ENCODE measurements at places on chromosomes 4 and X.

DNA sequence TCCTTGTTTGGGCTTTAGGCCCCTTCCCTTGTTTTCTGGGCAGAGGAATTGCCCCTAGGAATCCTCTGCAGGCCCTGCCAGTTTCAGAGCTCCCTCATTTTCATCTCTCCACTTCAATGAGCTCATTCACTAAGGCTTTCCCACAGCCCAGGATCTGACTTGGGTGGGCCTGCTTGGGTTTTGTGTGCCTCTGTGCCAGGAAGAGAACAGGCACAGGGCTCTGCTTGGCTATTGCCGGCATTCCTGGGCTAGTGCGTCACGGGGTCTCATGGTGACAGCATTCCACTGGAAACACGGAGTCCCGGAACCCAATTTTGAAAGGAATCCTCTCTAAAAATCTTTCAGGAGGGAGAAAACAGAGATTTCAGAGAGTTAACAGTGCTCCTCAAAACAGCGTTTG is 150.5 kb downstream of the VCX3A start:
- no peak for DNase-seq

GRCh38 chr4:9963328-9963727 is 58.0 kb downstream of the SLC2A9 start:
- DNase-seq, result no peak

DNA sequence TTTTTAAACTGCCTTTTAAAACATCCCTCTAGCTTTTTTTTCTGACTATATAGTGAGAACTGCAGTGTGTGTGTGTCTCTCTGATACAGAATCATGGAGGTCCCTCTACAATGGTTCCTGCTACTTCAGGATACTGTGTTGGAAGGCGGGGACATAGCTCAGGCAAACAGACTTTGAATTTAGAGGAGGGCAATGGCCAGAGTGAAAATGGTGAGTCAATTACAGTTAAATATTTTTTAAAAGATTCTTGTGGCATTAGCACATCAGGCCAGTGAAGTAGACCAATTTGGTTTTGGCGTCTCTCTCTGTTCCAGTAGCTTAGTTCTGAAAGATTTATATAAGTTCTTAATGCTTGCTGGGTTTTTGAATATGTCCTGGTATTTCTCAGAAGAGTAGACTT is 47.1 kb downstream of the ALG13 start:
- no peak for DNase-seq

GRCh38 chrX:70324326-70324725 is 34.4 kb downstream of the KIF4A start:
- DNase-seq, result no peak

GRCh38 chrX:71464968-71465367 is 67.9 kb upstream of the OGT start:
- no peak for DNase-seq

DNA sequence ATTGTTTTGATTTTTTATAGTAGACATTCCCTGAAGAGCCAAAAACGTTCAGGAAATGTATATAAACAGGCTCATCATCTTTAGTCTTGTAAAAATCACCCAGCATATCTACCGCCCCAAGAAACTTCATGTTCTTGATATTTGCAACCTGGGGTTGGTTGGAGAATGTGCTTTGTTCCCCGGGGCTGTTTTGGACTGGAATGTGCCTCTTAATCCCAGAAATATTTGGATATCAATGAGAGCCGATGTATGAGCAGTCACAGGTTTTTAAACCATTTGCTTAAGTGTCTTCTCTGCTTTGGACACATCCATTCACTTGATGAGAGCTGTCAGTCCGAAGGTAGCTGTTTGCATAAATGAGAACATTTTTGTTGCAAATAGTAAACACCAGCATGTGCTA is 449.7 kb downstream of the PCDH7 start:
- DNase-seq, result no peak

- no peak for DNase-seq
Measured at GRCh38 chrX:17743913-17744312, 6.6 kb downstream of the SCML1 start.

DNA sequence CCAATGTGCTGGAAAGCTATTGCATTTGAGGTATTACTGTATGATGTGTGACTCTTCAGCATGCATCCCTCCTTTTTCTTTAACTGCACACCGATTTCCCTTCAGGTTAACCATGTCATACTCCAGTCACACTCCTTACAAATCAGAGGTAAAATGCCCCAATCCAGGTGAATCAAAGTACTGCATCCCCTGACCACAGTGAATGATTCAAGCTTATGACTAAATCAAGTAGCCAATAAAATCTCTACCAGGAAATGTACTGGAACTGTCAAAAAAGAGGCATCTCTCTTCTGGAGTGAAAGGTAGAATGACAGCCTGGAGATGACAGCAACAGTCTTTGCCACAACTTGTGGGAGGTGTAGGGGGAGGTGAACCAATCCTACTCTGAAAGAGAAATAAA is 10.4 kb downstream of the ADAMTS3 start:
- DNase-seq, result no peak

DNA sequence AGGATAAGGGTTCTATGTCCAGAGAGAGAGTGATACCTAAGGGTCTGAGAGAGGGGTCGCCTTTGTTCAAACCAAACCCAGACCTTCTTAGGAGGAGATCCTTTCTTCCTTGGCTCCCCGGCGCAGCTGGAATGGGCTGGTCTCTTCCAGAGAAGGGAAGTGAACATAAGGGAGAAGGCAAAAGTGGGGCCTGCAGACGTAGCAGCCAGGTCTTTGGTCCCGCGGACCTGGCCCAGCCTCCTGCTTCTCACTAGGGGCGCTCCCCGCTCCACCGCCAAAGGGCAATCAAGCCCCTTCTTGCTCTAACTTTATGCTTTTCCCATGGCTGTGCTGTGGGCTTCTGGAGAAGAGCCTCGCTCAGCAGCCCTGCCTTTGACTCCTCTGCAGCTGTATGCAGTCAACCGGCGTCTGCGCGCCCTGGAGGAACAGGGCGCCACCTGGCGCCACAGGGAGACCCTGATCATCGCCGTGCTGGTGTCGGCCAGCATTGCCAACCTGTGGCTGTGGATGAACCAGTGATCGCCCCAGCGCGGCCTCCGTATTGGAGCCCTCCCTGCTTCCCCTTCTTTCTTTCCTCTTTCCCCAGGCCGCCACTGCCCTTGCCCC is 6.5 kb downstream of the FATE1 start:
- no peak for DNase-seq

- no peak for DNase-seq
Measured at GRCh38 chr4:172996571-172997216, 171.9 kb upstream of the GALNT7 start.

- no peak for DNase-seq
Measured at GRCh38 chr4:38990241-38990640, 42.0 kb downstream of the TMEM156 start.

GRCh38 chrX:130829526-130830515 is 73.2 kb downstream of the ENOX2 start:
- DNase-seq, result no peak

DNA sequence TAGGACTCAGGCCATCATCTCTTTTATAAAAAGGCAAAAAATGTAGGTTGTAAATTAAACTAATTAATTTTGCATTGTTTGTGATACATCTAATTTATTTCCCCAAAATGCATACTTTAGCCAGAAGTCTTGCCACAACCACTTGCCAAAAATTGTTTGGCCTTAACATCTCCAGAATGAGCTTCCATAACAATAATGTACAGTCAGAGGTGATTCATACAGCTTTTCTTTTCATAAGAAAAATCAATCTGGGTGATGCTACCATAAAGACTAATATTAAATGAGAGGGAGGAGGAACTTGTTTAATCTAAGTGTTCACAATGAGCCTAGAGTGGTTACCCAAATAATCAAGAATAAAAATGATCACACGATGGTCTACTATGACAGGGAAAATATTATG is 59.3 kb downstream of the AMMECR1 start:
- no peak for DNase-seq

GRCh38 chrX:129798888-129799287 is 19.1 kb downstream of the SASH3 start:
- DNase-seq, result no peak
